CD8-positive, alpha-beta memory T cell (primary cell): ENCODE measurements at places on chromosomes 3 and 15.

DNA sequence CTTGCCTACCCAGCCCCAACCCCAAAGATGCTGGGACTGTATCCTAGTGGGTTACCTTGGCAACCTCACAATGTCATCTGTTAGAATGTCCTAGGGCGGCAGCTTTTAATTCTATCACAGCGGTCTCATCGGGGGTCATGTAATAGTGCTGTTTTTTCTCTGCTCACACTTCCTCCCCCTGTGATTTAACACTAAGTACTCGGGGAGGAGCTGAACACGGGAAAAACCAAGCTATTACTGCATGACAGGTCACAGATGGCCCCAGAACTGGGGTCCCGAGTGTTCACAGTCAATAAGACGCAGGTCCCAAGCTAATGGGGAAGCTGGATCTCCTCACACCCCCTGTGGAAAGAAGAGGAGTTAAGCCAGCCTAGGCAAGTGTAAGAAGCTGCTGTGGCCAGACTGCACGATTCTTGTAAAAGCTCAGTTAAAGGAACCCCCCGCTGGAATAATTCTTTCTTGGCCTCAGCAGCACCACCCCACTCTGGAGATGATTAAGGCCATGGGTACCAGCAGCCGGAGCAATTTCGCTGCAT lies 2.5 kb upstream of the RFTN1 start:
- peak; percentile 30 for DNase-seq

GRCh38 chr3:144058713-144059112 lies 87.1 kb downstream of the DIPK2A start:
- no peak for DNase-seq

DNA sequence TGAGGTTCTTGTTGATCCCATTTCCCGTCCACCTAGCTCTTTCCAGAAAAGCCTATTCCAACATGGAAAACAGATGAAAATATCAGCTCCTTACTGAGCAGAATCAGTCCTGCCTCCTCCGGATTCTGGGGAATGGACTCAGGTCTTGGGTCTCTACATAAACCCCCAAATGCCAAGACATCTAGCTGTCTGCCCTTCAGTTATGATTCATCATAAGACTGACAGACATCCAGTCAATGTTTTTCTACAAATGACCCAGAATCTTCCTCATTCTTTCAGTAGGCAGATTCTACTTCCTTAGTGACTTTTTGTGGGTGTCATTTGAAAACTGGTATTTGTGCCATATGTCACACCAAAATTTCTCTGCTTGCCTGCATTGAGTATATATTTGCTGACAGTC lies 103.0 kb upstream of the TGFBR2 start:
- no peak for DNase-seq

DNA sequence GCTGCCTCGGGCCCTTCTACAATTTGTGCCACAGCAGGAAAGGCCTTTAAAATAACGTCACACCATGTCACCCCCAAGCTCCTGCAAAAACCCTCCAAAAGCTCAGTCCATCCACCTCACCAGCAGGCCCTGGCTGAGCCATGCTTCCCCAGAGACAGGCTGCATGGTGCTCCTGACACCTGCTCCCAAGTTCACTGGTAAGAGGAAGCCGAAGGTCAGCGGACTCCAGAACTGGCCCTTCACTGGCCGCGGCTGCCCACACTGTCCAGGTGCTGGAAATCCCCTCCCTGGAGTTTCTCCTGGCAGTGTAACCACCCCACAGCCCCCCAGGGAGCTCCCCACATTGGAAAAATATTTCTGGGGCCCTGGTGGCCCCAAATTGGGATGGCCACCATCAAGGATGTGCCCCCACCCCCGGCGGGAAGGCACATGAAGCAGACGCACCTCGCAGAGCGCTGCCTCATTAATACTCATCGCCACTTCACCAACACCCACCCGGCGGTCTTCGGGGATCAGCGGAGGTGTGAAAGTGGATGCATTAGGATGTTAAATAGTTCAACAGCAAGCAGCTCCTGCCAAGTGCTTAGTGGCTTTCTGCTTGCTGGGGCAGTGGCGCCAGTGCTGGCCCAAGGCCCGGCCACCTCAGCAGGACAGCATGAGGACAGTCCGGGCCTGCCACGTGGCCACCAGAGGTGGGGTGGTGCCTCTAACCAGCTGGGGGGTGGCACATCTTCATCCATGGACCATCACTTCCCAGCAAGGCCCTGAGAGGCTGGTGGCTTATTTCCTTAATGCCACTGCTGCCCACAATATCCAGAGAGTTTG lies 146.1 kb upstream of the IQSEC1 start:
- no peak for DNase-seq

GRCh38 chr3:67033079-67033478 lies 35.0 kb downstream of the KBTBD8 start:
- no peak for DNase-seq

DNA sequence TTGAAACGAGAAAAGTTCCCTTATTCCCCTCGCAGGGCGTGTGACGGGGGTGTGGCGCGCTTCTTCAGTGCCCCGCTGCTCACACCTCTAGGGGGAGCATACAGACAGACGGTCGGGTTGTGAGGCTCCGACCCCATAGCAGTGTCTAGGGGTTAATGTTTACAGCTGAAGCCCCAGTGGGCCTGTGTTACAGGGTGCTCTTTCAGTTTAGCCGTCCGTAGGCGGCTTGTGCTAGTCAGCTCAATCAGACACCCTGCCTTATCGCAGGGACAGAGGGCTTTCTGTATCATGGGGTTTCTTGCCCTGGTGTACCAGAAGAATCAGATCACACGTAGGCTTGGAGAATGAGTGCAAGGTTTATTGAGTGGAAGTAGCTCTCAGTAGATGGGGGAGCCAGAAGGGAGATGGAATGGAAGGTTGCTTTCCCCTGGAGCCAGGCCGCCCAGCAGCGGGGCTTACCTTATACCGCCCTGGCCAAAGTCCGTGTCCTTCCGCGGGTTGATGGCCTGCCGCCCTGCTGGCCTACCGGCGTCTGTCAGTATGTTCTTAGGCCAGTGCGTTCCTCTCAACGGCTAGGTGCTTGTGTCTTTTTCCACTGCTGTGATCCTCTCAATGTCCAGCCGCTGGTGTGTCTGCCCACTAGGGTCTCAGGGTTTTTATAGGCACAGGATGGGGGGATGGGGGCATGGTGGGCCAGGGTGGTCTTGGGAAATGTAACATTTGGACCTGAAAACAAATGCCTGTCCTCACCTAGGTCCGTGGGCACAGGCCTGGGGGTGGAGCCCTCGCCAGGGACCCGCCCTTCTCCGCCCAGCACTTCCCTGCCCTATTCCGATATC lies 32.2 kb upstream of the ACP3 start:
- no peak for DNase-seq

DNA sequence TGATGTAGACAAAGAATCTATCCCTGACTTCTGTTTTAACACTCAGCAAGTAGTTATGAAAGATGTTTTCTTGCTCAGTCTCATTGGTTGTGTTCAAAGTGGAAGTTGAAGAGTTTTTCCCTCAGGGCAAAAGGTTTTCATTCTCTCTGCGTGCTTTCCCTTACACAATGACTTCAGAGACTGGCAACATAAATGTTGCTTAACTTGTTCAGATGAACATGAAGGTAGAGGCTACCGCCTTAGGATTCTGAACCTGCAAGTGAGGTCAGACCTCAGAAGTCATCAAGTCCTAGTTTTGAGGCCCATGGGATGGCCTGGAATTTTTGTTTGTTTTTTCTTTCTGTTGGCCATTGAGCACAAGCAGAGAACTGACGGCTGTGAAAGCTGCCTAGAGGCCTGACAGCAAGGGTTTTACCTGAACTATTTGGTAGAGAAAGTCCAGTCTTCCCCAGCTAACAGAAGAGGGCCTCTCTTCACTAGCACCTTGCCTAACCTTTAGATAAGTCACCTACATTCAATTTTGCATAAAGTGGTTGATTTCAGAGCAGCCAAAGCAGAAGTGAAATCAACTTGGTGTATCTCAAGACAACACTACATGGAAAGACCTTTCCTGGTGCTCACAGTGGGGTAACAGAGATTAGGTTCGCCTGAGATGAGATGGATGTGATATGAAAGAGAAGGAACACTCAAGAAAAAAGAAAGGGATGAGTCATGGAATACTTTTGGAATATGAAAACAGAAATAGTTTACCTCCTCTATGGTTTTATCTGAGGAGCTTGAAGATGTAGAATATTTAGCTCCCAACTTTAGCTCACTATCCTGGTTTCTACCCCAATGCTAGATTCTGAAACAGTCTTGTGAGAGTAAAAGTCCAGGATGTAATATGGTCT lies 53.6 kb upstream of the AP4E1 start:
- DNase-seq: no peak

- DNase-seq: no peak
These were observed 17.6 kb downstream of the ADAM10 start for GRCh38 chr15:58731756-58732535.

GRCh38 chr3:188720636-188721035 lies 451.1 kb upstream of the TPRG1 start:
- no peak for DNase-seq

- DNase-seq: no peak
These were observed 12.8 kb upstream of the WDR49 start for GRCh38 chr3:167666563-167666962.

GRCh38 chr15:42165106-42165505 lies 8.7 kb upstream of the PLA2G4F start:
- DNase-seq: no peak
